ENCODE measurements at places on chromosomes 2 and 18.

DNA sequence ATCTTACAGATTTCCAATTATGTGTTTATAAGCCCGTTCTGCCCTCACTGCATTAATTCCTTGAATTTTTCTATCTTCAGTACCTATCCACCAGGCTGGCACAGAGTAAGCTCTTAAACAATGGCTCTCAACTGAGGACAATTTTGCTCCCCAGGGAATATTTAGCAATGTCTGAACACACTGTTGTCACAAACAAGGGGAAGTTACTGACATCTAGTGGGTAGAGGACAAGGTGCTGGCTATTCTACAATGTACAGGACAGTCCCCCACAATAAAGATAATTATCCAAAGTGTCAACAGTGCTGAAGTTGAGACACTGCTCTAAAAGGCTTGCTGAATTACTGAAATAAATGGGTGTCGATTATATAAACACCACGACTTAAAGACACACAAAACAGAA is 5.0 kb downstream of the NDUFS1 start:
- no peak for DNase-seq

DNA sequence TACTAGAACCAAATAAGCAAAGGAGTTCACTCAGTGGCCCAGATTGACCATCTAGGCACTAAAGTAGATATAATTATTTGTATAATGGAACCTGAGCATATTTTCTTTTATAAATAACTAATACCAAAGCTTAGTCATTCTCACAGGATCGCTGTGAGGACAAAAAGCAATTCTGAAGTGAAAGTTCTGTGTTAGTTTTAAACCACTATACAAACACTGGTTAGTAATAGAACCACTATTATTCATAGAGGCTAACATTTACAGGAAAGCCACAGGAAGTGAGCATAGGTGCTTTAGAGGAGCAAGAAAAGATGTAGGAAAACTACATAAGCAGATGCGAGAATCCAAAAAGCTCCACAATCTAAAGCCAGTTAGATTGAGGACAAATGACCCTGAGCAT is 364.7 kb downstream of the XIRP2 start:
- no peak for DNase-seq

- no peak for DNase-seq
Observed at GRCh38 chr18:22233266-22233665, 63.9 kb downstream of the GATA6 start.

DNA sequence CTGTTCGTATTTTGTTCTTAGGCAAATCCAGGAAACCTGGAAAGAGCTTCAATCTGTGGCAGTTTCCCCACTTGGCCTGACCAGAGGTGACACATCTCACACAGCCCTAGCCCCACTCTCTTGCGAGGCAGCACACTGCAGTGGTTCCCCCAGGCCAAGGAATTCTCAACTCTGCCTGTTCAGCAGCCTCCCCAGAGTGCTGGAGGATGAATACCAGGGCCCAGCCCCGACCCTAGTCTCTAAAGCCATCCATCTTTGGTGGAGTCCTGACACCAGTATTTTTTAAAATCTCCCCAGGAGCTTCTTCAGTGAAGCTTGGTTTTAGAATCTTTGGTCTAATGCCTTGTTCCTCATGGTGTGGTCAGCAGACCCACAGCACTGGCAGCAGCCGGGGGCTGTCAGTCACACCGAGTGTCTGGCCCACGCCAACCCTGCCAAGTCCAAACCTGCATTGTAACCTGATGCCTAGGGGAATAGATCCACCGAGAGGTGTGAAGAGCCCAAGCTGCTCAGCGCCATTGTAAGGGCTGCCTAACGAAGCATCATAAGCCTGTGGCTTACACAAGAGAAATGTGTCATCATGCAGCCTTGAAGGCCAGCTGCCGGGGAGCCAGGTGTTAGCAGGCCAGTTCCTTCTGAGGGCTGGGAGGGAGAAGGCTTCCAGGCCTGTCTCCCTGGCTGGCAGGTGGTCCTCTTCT is 428.7 kb upstream of the ID2 start:
- no peak for DNase-seq

DNA sequence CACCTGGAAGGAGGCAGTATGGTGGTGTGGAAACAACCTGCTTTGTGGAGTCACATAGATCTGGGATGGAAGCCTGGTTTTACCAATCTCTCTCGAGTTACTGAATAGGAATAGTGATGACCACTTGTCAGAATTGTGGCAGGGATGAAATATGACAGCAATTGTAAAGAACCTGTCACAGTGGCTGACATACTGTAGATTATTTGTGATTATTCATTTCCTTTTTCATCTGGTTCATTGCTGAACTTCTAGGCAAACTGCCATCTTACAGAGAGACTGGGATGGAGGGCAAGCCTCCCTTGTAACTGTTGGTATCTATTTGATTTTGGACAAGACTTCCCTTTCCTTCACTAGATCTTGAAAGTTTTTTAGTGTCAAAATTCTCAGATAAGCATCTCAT is 42.0 kb downstream of the FMNL2 start:
- DNase-seq, result no peak

All from left lung (tissue), 14 donors.